GM12892 (cell line): ENCODE measurements at places on chromosomes 7 and 10.

DNA sequence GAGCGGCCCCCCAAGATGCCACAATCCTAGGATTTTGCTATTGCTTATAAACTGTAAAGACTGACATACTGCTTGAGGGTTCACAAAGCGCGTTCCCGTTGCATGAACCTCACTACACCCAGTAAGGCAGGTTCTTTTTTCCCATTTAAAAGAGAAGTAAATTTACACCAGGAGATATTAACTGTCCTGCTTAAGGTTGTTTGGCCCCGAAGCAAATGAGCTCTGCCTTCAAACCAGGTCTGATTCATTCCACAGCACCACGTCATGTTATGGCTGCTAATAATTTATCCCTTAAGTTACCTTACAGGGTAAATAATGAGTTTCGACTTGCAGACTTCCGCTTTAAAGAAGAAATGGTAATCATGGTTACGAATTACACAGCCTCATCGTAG, 559 bp upstream of the FKBP14 start:
- DNase-seq, result no peak

GRCh38 chr7:100829150-100829716, 1.9 kb upstream of the EPHB4 start:
- no peak for DNase-seq

GRCh38 chr10:42553064-42553407, 85.3 kb downstream of the ZNF33B start:
- DNase-seq, result no peak

DNA sequence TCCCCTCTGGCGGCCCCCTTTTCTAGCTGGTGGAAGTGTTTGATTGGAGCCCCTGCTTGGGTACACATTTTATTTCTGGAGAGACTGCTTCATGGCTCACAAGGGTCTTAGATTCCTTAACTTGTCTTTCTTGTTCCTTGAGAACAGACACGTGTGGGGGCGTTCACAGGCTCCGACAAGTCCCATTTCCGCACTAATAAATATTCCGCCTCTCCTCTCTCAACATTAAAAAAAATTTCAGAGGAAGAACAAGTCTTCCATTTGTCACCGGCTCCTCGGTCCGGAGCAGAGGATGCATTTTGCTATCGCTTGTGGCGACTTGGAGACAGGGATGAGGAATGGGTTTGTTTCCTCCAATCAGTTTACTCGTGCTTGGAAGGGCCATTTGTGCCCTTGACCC, 134.0 kb upstream of the PODXL start:
- DNase-seq, result no peak

GRCh38 chr7:147861058-147861716, 729.4 kb upstream of the C7orf33 start:
- no peak for DNase-seq

DNA sequence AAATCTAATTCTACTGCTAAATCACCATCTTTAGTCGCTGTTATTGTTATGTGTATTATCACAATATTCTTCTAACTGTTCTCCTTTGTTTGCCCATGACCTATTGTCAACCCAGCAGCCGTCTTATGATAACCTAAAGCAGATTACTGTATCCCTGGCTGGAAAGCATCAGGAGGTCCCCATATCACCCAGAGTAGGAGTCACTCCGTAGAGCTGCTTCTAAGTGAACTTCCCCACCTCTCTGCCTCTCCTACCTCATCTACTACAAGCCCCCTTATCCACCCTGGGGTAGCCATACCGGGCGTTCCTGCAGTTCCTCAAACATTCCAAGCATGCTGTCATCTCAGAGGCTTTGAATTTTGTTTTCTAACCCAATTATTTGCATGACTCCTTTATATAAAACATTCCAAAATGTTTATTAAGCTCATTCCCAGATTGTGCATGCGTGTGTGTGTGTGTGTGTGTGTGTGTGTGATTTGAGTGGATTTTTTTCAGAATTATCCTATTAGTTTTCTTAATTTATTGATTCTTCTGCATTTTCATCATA, 39.7 kb downstream of the POU6F2 start:
- no peak for DNase-seq

DNA sequence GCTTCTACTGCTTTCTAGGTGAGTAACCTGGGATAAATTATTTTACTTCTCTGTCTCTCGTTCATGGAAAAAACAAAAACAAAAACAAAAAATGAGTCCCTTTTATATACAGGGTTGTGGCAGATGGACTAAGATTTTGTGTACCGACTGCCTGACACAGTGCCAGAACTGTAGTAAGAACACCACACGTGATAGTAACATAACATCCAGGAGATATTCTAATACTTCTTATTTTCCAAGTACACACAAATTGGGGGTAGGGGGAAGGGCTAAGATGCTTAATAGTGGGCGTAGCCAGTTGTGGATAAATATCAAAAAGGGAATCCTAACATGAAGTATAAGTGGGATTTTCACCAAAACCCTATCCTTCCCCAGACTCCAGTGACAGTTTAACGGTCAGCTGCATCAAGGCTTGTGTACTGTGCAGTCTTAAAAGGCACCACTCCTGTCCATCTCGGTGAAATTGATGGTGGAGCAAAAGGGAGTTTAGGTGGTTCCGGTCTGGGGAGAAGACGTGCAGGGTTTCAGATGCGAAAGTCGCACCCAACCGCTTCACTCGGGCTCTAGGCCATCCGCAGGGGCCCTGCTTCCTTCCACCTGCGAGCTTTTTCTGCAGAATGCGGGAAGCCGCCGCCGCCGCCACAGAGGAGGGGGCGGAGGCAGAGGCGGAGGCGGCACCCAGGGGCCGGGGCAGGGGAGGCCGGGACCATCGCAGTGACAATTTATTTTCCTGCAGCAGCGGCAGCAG, at the start of gene STAMBPL1:
STAMBPL1 (plus strand) TSS at position 712 of the 748 bp plus-strand sequence. CDS start 21,464 bp downstream, outside the sequence.
- no peak for DNase-seq

DNA sequence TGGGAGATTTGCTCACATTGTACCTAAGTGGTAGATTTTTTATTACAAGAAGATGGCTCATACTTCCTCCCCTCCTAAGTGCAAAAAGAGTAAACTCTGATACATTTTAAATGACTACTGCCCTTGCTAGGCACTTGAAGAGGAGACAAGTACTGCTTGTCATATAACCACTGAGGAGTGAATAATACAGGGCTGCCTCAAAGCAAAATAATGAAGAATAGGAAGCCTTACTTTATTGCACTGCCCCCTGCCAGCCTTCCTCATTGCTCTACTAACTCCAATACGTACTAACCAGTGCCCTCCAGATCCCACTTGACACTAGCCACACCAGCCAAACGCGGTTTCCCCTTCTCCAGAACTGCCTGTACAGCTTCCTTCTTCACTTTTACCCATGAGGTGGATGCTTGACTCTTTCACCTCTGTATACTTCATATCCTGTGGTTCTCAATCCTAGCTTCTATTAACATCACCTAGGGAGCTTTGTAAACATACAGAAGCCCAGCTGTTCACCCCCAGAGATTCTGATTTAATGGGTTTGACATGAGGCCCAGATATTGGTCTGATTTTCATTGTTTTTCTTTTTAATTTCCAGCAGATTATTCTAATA, 11.7 kb upstream of the MTERF1 start:
- DNase-seq, result no peak

DNA sequence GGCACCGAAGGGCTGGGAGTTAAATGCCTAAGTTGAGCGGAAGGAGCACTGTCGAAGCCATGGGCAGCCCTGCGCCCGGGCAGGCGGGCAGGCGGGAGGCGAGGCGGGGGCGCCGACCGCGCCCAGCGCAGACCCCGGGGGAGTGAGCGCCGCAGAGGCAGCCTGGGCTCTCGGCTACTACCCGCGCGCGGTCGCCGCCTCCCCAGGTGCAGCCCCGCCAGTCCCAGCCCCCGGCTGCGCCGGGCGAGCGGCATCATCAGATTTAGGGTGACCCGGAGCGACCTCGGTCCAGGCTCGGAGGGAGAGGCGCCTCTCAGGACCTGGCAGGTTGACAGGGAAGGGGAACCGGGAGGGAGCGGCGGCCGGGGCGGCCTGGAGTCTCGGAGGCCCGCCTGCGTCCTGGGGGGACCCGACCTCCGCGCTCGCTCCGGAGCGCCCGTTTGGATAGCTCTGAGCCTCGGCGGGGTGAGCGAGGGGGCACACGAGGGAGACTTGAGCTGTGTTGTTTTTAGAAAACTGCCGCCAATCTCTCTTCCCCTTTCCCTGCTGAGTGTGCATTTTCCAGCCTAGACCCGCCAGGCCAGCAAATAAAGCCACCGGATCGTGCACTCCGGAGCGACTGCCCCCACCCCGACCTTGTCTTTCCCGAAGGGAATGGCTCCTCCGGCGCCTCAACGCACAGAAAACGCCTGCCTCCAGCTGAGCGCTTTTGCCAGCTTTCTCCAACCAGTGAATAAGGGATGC, 2.3 kb upstream of the NRP1 start:
- peak; percentile 13 for DNase-seq

DNA sequence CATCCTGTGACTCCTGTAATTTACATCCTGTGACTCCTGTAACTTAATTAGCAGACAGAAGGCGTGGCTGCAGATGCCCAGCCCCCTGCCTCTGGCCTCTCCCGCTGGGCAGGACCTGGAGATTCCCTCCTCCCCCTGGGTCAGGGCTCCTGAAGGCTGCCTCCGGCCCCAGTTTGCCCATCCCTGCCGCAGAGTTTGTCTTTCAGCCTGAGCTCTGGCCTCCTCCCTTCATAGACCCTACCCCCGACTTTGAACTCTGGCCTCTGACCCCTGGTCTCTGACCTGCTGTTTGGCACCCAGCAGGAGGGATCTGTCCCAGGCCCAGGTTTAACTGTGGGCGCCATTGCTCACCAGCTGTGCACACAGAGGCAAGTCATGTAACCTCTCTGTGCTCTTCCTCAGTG, 45.6 kb downstream of the ELFN1 start:
- no peak for DNase-seq

GRCh38 chr7:65475734-65476319, 102.2 kb downstream of the ZNF92 start:
- DNase-seq, result peak; percentile 11

GRCh38 chr10:74342991-74343390, 192.0 kb downstream of the ADK start:
- DNase-seq, result no peak

- no peak for DNase-seq
Measured at GRCh38 chr10:79602953-79603352, 7.8 kb upstream of the SFTPA1 start.

DNA sequence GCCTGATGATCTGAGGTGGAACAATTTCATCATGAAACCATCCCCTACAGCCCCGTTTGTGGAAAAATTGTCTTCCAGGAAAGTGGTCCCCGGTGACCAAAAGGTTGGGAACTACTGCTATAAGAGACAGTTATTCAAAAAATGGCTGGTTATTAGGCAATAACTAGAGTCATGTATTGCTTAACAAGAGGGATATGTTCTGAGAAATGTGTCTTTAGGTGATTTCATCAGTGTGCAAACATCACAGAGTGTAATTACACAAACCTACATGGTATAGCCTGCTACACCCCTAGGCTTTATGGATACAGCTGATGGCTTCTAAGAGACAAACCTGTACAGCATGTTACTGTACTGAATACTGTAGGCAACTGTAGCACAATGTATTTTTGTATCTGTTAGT, 71.3 kb upstream of the CSTF2T start:
- DNase-seq, result no peak

DNA sequence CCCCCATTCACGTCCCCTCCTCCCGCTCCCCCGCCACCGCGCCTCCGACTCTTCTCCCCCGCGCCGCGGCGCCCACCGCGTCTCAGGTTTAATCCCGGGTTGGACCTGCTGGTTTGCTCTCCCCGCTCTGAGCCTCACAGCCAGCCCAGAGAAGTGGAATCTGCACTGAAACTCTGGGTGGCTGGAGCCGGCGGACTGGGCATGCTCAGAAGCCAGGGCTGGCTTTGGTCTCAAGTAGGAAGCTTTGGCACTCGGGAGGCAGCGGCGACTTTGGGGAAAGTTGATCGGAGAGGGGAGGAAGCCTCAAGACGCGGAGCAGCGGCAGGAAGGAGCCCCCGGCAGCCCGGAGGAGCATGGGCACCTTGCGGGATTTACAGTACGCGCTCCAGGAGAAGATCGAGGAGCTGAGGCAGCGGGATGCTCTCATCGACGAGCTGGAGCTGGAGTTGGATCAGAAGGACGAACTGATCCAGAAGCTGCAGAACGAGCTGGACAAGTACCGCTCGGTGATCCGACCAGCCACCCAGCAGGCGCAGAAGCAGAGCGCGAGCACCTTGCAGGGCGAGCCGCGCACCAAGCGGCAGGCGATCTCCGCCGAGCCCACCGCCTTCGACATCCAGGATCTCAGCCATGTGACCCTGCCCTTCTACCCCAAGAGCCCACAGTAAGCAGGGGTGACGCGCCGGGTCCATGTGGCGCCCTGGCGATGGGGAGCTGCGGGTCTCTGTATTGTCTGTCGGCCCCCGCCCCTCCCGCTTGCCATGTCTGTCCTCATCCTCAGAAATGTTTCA, at the start of gene PRKG1:
PRKG1 (plus strand) TSS at position 250 of the 791 bp plus-strand sequence.
- DNase-seq, result peak; percentile 5

DNA sequence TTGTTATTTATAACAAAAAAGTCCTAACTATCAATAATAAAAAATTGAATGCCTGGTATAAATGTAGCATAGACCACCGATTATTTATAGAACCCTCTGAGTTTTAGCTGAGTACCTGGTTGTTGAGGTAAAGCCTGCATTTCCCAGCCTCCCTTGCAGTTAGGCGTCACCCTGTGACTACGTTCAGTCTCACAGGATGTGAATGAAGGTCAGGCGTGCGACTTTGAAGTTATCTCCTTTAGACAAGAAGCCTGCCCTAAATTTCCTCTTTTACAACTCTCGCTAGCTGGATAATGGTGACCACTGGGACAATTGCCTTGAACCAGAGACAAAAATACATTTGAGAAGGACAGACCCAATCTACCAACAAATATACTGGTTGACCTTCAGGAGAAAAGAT, 67.5 kb upstream of the TES start:
- DNase-seq, result no peak

GRCh38 chr10:119362122-119362521, 154.8 kb downstream of the GRK5 start:
- no peak for DNase-seq

DNA sequence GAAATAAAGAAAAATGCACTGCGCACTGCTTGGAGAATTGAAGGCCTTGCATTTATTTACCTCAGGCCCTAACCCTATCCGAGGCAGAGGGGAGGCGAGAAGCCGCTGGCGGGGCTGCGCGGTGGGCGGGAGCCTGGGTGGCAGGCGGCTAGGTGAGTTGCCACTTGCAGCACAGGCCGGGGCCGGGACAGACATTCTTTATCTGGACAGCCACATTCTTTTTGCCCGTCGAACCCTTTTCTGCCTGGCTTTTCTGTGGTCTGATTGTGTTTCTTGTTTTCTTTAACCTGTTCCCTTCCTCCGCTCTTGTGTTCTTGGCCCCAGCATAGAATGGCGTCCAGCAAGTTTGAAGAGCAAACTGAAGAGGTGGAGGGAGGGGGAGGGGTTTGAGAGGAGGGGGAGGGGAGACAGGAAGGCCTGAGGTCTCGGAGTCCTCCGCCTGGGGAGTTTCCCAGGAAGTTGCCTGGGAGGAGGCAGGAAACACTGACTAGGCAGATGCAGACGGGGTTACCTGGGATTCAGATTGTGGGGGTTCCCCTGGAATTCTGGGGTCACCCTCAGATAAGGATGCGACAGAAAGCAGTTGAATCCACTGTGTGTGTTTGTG, 5.1 kb downstream of the SHH start:
- no peak for DNase-seq

DNA sequence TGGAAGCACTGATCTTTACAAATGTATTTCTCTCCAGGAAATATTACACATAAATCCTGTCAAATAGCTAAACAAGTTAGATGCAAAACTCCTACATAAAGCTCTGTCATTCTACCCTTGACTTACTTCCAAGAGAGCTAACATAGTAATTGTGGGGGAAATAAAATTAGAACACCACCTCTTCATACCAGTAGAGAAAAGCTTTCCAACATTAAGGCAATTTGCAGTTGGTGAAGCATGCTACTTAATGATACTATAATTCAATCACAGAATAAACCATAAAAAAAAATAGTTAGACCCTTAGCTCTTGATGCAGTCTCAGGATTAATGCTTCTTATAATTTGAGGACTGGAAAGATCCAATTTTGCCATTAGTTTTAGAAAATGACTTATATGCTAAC, 35.2 kb downstream of the SEMA3A start:
- DNase-seq, result no peak
